KG1 (cell line): ENCODE measurements at places on chromosomes 7 and 10.

GRCh38 chr10:92011560-92012214, 88.1 kb downstream of the BTAF1 start:
- no peak for DNase-seq

DNA sequence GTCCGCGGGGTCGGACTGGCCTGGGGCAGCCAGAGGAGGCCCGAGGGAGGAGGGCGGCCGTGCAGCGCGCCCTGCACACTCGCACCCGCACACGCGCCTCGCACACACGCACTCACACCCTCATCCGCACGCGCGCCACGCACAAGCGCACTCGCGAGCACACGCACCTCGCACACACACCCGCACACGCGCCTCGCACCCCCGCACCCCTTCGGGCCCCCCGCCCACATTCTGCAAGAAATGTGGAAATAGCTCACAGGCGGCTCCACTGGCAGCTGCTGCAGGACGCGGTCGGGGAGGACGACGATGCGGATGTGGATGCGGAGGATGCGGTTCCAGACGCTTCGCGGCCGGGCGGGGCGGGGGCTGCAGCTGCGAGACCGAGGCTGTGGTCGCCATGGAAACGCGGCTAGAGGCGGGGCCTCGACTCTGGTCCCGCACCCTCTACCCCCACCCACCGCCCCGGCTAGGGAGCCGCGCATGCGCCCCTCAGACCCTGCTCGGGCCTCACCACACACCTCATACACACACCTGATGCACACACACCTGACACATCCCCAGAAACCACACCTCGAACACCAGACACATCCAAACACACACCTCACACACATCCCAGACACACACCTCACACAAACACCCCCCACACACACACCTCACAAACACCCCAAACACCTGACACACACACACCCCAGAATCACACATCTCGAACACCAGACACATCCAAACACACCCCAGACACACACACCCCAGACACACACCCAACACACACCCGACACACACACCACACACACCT, at the start of gene CALY:
CALY (minus strand) TSS at position 320 of the 793 bp plus-strand sequence. CDS start 7,907 bp downstream, outside the sequence.
- DNase-seq = no peak

GRCh38 chr10:126130271-126130710, 233.9 kb downstream of the FANK1 start:
- DNase-seq = no peak

DNA sequence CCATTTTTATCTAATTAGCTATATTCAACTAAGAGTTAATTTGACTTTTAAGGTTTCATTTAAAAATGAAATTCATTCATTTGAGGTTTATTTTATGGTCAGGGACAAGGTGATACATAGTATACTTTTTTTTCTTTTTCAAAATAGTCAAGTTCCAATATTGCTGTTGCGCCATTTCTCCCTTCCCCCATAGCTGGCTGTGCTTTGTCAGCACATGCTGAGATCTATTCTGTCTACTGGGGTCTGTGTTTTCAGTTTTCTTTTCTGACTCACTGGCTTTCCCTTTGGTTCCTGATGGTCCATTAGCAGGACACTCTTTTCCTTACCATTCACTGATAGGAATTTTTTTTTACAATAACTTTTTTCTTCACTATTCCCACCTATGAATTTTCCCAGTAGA, 336.4 kb upstream of the TMEM229A start:
- no peak for DNase-seq

DNA sequence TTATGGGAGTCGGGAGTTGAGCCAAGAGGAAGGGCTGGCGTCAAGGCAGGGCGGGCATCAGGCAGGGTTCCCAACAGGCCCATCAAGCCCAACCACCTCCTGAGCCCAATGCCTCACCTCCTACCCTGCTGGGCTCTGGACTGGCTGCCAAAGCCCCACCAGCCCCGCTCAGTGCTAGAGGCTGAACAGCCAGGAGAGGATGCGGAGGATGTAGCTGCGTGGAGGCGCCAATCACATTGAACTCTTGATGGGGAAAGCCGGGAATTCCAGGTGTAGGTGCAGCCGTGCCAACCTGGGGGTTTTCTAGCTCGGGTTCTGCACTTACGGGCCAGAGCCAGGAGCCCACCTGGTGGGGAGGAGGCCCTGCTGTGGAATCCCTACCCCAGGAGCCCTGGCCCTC, 12.9 kb downstream of the ATP5MF start:
- DNase-seq = no peak
